ENCODE measurements at places on chromosomes 5 and 9. TPM values are rescaled to one million over a fixed set of nuclear protein-coding genes. Genes with fewer than 3 reads are reported as not detected.

Gene PPP1R26
- 23.3 TPM for total RNA-seq

Gene RASEF
- total RNA-seq, result 30.3 TPM

Gene FLT4
- 11.1 TPM for total RNA-seq

Gene YTHDC2
- total RNA-seq, result 20.3 TPM

Gene IL17B
- total RNA-seq, result 0.52 TPM
